CD4-positive, alpha-beta T cell treated with Interleukin-12 subunit alpha and Interleukin-12 subunit beta, for 1 hour (primary cell): ENCODE measurements at places on chromosomes 1 and 21.

GRCh38 chr1:85830837-85831236 lies 122.6 kb upstream of the ZNHIT6 start:
- no peak for DNase-seq

DNA sequence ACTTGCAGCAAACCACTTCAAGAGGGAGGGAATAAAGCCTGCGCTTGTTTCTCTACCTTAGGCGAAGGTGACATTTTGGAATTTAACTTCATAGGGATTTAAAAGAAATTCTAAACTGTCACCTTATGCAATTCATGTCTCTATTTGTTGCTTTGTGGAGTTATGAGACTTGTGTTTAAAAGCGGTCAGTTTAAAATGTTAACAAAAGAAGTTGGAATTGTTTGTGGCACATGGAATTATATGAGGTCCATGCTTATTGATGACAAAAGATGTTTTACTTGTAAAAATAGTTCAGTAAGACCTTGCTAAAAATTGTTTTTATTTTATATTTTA lies 15.8 kb downstream of the NR5A2 start:
- DNase-seq = no peak

- DNase-seq = no peak
Observed at GRCh38 chr1:26254404-26254803, 20.4 kb downstream of the CEP85 start.

DNA sequence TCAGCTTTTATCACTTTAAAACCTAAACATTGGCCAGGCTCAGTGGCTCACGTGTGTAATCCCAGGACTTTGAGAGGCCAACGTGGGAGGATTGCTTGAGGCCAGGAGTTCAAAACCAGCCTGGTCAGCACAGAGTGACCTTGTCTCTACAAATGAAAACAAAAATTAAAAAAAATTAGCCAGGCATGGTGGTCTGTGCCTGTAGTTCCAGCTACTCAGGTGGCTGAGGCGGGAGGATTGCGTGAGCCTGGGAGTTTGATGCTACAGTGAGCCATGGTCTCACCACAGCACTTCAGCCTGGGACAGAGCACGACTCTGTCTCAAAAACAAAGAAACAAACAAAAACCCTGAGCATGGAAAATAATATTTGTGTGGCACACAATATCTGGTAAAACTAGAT lies 143.5 kb upstream of the HNRNPU start:
- DNase-seq = no peak

- no peak for DNase-seq
Observed at GRCh38 chr21:25582888-25583287, 24.4 kb downstream of the MRPL39 start.

- DNase-seq = no peak
Observed at GRCh38 chr1:82329226-82329625, 528.5 kb downstream of the ADGRL2 start.

GRCh38 chr21:15967661-15968060 lies 237.9 kb downstream of the USP25 start:
- no peak for DNase-seq

DNA sequence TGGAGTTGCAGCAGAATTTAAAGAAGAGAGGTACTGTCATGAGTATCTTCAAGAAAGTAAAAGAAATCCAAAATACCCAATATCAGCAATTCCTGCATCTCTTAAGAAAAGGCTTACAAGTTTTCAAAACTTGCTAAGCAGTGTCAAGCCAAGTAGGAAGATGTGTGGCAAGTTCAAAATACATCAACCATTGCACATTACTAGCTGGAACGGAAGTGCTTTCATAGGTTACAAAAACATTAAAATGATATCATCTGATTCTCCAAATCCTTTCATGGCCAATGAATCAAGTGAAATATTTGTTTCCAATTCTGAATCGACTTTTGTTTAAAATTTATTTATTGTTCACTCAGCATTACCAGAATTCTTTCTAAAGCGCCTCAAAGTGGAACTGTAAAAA lies 5.7 kb upstream of the ABCA4 start:
- DNase-seq = no peak

- DNase-seq = no peak
Observed at GRCh38 chr1:8097908-8098307, 71.8 kb upstream of the ERRFI1 start.

GRCh38 chr1:8299963-8300362 lies 18.0 kb upstream of the SLC45A1 start:
- no peak for DNase-seq

- peak; percentile 29 for DNase-seq
Observed at GRCh38 chr1:229430761-229431283, 3.1 kb downstream of the ACTA1 start.

DNA sequence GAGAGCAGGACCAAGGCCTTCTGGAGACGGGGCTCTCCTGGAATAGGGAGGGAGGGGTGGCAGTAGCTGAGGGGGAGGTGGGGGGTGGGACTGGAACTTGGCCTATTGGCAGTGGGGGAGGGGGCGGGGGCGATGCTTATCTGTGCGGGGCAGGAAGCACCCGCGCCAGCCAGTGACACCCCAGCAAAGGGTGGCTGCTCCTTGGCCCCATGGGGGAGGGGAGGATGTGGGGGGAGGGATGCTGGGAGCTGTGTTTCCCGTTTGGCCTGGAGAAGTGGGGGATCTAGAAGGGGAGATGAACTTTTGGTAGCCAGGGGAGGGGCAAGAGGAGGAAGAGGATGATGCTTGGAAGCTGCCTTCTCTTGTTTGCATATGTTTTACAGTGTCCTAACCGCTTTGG lies 11.0 kb downstream of the ZBTB7B start:
- DNase-seq = no peak

GRCh38 chr1:158652721-158653334 lies 33.7 kb downstream of the SPTA1 start:
- DNase-seq = no peak

DNA sequence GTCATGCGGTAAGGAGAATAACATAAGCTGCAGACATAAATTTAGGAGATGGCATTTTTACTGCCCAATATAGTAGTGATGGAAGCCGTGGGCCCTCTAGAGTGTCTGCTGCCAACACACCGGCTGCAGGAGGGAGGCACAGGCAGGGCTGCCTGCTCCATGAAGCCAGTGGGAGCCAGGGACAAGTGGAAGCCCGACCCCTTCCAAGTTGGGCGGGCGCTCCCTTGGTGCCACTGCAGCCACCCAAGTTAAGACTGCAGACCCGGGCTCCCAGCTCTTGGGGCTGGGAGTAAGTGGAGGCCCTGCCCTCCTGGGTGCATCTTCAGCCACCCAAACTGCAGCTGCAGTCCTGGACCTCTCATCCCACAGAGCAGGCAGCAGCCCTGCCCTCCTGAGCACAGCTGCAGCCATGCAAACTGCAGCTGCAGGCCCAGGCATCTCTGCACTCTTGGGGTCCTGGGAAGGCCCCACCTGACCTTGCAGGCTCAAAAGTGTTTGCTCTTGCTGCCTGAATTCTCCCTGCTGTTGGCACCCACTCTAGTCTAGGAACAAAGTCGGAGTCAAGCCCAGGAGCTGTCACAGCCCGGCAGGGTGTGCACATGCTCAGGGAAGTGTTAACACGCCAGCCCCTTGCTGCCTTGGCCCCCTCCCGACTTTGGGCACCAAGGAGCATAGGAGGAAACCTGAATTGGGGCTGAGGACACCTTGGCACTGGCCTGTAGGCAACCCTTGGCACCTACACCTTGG lies 437.2 kb upstream of the PRMT6 start:
- DNase-seq = no peak

- no peak for DNase-seq
Observed at GRCh38 chr1:205676002-205676401, 4.3 kb downstream of the SLC45A3 start.

- DNase-seq = no peak
Observed at GRCh38 chr1:40901886-40902852, 40.0 kb upstream of the CITED4 start.

DNA sequence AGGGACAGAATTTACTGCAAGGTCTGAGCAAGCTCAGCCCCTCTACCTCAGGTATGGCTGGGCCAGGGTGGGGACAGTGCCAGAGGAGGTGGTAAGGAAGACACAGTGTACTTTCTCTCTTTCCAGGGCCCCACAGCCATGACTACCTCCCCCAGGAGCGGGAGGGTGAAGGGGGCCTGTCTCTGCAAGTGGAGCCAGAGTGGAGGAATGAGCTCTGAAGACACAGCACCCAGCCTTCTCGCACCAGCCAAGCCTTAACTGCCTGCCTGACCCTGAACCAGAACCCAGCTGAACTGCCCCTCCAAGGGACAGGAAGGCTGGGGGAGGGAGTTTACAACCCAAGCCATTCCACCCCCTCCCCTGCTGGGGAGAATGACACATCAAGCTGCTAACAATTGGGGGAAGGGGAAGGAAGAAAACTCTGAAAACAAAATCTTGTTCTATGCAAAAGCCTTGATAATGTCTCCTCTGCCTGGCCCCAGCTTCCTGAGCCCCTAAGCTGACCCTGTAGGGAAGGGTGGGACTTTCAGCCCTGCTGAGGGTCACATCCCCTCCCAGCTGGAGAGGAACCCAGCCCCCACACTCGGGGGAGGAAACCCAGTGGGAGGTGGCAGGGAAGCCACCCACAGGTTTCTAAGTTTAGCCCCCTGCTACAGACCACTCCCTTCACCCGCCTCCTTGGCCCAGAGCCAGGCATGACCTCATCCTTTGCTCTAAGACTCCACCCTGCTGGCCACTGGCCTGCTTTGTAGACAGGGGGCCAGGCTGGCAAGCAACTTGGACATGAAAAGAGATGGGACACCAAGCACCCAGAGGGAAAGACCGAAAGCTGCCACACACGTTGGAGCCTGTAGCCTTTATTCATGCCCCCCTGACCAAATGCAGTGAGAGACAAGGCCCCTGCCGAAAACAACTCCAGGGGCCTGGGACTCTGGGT lies 6.4 kb downstream of the RHOC start:
- peak; percentile 75 for DNase-seq

DNA sequence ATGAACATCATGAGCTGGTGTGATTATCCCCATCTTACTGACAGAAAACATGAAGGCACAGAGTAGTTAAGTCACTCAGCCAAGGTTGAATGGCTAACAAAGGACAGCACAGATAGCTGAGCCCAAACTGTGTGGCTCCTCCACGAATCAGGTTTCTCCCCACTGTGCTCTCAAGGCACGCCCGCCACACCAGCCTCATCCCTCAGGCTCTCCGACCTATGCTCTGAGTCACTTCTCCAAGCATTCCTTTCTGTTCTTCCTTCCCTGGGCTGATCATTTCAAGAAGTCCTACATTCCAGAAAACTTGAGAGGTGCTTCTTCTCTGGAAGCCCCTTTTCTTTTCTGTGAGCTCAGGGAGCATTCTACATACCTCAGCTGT lies 25.3 kb upstream of the SDC3 start:
- no peak for DNase-seq

GRCh38 chr21:42209801-42210479 lies 9.0 kb upstream of the ABCG1 start:
- no peak for DNase-seq

DNA sequence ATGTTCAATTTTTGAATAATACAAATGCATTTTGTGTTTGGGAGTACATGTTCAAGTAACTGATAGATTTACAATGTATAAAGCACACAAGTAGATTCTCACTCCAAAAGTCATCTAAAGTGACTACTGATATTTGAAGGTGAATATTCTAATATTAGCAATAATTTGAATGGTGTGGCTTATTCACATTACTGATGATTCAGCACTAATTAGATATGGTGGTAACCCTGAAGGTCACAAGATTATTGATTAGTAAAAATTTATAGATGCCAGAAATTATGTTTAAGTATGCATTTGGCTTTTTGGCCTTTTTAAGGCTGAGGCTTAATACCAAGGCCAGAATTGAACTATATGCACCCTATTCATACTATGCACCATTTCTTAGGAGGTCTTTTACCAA lies 52.4 kb upstream of the TENT5C start:
- no peak for DNase-seq

DNA sequence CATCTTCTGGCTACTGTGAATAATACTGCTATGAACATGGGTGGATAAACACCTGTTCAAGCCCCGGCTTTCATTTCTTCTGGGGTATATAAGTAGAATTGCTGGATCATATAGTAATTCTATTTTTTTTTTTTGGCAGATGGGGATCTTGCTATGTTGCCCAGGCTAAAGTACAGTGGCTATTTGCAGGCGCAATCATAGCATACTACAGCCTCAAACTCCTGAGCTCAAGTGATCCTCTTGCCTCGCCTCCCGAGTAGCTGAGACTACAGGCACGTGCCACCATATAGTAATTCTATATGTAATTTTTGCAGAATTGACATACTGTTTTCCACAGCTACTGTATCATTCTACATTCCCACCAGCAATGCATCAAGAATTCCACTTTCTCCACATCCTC lies 27.8 kb downstream of the UBR4 start:
- no peak for DNase-seq

DNA sequence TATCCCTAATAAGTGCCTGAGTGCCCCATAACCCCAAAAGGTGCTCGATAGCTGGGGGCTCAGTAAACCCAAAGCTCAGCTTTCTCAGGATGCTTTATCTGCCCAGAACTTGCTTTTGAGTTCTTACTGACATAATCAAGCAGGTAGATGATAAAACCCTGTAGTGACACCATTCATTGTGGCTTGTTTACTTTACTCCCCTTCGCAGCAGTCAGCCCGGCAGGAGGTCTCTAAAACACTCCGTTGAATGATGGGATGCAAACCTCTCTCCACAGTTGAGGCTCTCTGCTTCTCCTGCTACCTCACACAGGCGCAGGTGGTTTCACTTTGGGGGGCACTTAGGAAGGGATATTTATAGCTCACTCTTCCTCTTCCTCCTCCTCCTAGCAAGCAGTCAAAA lies 349.4 kb downstream of the HLX start:
- no peak for DNase-seq

DNA sequence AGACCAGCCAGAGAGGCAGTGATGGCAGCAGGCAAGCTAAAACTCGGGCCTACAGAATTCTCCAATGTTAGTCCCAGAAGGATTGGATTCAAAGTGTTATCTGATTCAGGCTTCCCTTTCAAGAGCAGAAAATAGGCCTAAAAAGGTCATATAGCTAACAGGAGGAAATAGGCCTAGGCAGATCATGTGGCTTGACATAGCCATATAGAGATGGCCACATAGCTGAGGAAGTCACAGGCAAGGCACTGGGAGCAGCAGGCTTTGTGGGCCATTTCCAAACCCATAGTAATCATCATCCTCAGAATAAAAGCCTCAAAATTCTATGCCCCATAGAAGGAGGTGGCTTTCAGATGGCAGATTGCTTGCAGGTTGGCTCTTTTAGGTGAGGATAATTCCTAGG lies 29.0 kb upstream of the LMO4 start:
- no peak for DNase-seq

DNA sequence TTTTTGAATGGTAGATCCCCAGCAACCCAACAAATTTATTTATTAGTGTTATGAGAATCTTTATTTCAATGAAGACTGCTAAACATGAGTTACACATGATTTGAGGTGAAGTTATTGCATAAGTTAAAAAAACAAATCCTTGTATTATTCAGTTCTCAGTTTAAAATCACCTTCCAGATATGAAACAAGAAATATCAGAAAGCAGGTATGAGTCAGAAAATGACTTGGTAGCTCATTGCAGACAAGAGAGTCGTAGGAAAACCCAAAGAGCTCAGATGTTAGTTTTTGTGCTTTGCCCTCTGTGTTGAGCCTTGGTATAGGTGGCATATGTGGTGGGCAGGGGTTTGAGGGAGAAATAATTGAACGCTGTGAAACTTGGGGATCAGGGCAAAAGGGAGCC lies 339.4 kb downstream of the BRINP3 start:
- DNase-seq = no peak

GRCh38 chr1:86875722-86876121 lies 38.2 kb downstream of the SELENOF start:
- DNase-seq = no peak
